ENCODE measurements at places on chromosomes 1 and 21. TPM values are rescaled to one million over a fixed set of nuclear protein-coding genes. Genes with fewer than 3 reads are reported as not detected.

Gene DMBX1
- polyA plus RNA-seq: not detected

Gene SCYL3
- 15.1 TPM for polyA plus RNA-seq

Gene FCRL1
- polyA plus RNA-seq: 141 TPM

Gene CFHR4
- not detected for polyA plus RNA-seq

Gene OR2L2
- not detected for polyA plus RNA-seq

Gene LMOD1
- not detected for polyA plus RNA-seq

Gene MMEL1
- 5.8 TPM for polyA plus RNA-seq

Data from IgD-negative memory B cell (primary cell).